A549 treated with dexamethasone at 1 μM for 4 hours (cell line): ENCODE measurements at places on chromosomes 4 and X. TPM values are rescaled to one million over a fixed set of nuclear protein-coding genes. Genes with fewer than 3 reads are reported as not detected.

Gene C4orf51
- not detected in 5 replicates for total RNA-seq

Gene CT45A2
- not detected in 5 replicates for total RNA-seq

Gene FAM9C
- 0.05 TPM in 1 of 5 replicates, not detected in the others for total RNA-seq

Gene MMGT1
- total RNA-seq = 16.7 to 23.9 TPM (median 20.4 TPM) in 5 replicates

Gene UTP14A
- 45.9 to 52.5 TPM (median 46.1 TPM) in 5 replicates for total RNA-seq

Gene FANCB
- 2.5 to 3.6 TPM (median 3.2 TPM) in 5 replicates for total RNA-seq

Gene PITX2
- 0.46 to 0.91 TPM (median 0.75 TPM) in 5 replicates for total RNA-seq

Gene SRPX
- total RNA-seq = 8.1 to 9.8 TPM (median 8.7 TPM) in 5 replicates

Gene NDP
- total RNA-seq = not detected in 5 replicates
